ENCODE measurements at places on chromosomes 4 and X.

DNA sequence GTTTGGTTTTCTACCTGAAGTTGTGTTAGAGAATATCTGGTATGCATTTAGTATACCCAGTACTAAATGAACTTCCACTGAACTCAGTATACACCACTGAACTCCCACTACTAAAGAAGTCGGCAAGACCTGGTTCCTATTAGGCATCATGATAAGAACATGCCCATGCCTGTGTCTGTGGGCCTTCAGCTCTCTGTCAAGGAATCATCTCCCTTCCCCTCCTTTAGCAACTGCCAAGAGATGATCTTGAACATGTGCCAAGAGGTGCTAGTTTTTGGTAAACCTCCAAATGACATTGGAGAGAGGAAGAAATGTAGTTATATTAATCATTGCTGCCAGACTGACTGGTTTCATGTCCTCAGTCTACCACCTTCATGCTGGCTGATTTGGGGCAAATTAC lies 113.2 kb downstream of the ATP10D start:
- no peak for DNase-seq

DNA sequence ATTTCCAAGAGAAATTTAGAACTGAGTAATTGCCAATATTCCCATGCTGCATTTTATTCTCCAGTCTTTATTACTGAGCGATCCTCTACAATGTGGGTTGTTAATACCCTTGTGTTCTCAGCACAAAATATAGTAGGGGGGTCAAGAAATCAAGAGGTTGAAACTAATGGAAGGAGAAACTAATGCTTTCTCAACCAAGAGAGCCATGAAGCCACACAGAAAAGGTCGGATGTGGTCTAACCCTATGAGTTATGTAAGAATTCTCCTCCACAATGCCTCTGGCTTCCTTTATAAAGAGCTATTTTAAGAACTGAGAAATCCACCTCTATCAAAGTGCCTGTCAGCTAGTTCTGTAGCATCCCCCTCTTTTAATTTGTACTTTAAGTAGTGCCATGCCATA lies 268.5 kb downstream of the CHIC1 start:
- DNase-seq, result no peak

GRCh38 chr4:10180927-10181744 lies 64.5 kb upstream of the WDR1 start:
- DNase-seq, result no peak

DNA sequence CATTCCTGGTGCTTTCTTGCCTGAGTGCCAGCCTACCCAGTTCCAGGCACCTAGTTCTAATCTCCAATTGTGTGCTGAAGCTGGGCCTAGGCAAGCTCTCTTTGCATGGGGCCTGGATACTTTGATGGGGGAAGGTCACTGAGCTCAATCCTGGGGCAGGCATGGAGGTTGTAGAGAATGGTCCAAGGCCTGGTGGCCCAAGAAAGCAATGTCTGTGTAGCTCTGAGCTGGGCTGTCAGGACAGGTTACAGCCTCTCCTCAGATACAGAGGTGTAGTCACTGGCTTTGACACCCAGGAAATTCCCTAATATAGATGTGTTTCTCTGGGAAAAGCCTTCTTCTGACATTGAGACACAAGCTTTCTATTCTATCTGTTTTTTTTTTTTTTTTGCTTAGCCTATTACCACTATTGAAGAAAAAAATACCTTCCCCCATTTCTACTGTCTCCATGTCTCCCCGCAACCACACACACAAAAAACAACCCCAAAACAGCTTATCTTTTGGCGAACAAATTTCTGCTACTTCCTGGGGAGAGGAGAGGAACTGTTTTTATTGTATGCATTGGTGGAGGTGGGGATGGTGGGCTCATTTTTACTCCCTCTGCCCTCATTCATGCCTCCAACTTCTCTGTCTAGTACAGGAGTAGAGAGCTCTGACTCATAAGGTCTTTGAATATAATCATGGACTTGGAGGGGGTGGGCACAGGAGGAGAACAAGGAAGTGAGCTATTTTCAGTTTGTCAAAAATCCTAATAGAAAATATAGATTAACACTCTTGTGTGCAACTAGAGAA lies 66.7 kb upstream of the DHX15 start:
- DNase-seq, result no peak

DNA sequence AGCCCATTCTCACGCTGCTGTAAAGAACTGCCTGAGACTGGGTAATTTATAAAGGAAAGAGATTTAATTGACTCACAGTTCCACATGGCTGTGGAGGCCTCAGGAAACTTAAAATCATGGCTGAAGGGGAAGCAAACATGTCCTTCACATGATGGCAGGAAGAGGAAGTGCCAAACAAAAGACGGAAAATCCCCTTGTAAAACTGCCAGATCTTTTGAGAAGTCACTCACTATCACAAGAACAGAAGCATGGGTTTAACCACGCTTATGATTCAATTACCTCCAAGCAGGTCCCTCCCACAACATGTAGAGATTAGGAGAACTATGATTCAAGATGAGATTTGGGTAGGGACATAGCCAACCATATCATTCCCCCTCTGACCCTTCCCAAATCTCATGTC lies 335.5 kb downstream of the IL15 start:
- DNase-seq, result no peak
